ENCODE measurements at places on chromosomes 12 and 14. TPM values are rescaled to one million over a fixed set of nuclear protein-coding genes. Genes with fewer than 3 reads are reported as not detected.

TMEM119 gene
- 4.8 TPM for total RNA-seq

CRIP1 gene
- total RNA-seq, result 35.6 TPM

PDE3A gene
- 0.30 TPM for total RNA-seq

EPYC gene
- not detected for total RNA-seq

NGDN gene
- 9.5 TPM for total RNA-seq

All from esophagus squamous epithelium (tissue), 5 donors.